ENCODE measurements at places on chromosomes 12 and 14. TPM values are rescaled to one million over a fixed set of nuclear protein-coding genes. Genes with fewer than 3 reads are reported as not detected.

DNA sequence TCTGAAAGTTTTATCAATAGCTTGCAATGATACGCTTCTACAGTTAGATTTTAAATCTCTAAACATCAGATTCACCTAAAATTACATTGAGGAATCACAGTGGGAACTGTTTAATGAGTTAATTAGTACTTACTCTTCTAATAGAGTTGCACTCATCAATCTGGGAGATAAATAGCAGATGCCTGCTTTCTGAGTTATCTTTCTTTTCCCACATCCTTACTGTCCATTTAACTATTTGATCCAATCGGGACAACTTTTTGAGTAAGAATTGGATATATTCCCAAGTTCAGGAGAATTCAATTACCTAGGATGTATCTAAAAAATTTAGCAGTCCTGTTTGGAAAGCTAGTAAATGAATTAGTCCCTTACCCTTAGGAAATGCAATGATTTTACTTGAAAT, 162.3 kb downstream of the KCNH5 start:
- no peaks in the 10 kb centered on the region for H3K4me1 ChIP-seq
- H3K4me3 ChIP-seq = no peak overlapping the region
- H3K27ac ChIP-seq = no peak overlapping the region
- H3K36me3 ChIP-seq = no peaks in the 10 kb centered on the region

DNA sequence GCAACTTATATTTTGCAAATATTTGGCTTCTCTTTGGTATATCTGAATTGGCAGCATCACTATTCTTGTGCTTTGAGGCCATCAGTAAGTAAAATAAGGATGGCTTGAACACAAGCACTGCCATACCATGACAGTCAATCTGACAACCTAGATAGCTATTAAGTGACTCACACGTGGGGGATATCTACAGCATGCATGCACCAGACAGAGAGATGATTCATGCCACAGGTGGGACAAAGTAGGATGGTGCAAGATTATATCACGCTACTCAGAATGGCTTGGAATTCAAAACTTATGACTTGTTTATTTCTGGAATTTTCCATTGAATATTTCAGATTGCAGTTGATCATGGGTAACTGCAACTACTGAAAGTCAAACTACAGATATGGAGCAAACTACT, 675.6 kb upstream of the MDGA2 start:
- no peaks in the 10 kb centered on the region for H3K4me1 ChIP-seq
- H3K27me3 ChIP-seq = no peaks in the 10 kb centered on the region
- no peak overlapping the region for H3K4me3 ChIP-seq
- DNase-seq = no peak
- H3K27ac ChIP-seq = no peak overlapping the region
- no peaks in the 10 kb centered on the region for H3K36me3 ChIP-seq

DNA sequence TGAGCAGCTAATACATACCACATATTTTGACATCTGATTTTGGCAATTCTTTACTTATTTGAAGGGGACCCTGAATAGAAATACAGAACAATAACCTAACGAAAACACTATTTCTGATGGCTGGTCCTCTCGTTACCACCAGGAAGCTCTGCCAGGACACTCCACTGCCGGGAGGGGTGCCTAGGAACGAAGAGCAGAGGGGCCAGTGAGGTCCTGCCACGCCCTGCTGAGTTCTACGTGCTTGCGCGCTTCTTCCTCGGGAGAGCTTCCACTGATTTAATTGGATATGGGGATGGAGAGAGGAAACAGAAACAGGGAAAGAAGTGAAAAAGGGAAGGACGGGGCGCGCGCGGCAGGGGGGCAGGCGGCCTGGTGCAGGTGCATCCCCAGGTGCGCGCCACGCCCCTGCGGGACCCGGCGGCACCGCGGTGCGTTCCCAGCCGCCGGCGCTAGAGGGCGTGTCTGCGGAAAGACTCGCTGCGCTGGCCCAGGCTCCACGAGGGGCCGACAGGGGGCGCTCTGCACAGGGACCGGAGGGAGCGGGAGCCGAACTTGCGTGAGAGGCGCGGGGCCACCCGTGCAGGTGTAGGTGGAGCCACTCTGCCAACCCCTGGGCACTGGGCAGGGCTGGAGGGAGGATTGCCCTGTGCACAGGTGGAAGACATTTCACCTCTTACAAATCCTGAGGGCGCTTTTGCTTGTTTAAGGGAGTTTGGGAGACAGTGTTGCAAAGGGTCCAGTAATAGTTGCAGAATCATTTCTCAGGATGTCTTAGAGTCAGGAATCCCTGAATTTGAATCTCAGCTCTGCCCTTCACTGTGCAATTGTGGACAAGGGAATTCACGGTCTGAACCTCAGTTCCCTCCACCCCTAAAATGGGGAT, 986.3 kb upstream of the TMEM132C start:
- H3K27me3 ChIP-seq = no peaks in the 10 kb centered on the region
- no peak overlapping the region for H3K27ac ChIP-seq
- no peak overlapping the region for H3K4me3 ChIP-seq
- H3K4me1 ChIP-seq = no peaks in the 10 kb centered on the region
- DNase-seq = peak; percentile 59

GRCh38 chr14:100192250-100192671, 32.8 kb upstream of the DEGS2 start:
- H3K4me1 ChIP-seq = no peaks in the 10 kb centered on the region
- DNase-seq = no peak
- peak overlapping the region; percentile 52 for H3K27ac ChIP-seq
- no peak overlapping the region for H3K4me3 ChIP-seq

DNA sequence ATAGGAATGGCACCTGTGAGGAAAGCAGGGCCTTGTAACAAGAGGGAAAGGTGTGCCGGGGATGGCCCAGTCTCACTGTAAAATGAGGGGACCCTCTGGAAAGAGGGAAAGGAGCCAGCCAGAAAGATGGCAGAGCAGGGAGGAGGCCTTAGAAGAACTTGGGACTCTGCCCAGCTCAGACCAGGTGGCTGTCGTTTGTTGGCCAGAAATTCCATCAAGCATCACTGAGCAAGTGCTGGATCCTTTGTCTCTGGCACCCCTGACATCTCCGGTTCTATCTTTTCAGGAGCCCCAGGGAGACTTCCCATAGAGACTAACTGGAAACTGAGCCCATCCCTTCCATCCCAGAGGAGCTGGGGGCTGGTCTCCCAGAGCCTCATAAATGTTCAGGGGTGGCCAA, 43.3 kb downstream of the DEGS2 start:
- no peak overlapping the region for H3K4me3 ChIP-seq
- no peaks in the 10 kb centered on the region for H3K4me1 ChIP-seq
- no peaks in the 10 kb centered on the region for H3K27me3 ChIP-seq
- H3K36me3 ChIP-seq = no peaks in the 10 kb centered on the region
- no peak overlapping the region for H3K27ac ChIP-seq

DNA sequence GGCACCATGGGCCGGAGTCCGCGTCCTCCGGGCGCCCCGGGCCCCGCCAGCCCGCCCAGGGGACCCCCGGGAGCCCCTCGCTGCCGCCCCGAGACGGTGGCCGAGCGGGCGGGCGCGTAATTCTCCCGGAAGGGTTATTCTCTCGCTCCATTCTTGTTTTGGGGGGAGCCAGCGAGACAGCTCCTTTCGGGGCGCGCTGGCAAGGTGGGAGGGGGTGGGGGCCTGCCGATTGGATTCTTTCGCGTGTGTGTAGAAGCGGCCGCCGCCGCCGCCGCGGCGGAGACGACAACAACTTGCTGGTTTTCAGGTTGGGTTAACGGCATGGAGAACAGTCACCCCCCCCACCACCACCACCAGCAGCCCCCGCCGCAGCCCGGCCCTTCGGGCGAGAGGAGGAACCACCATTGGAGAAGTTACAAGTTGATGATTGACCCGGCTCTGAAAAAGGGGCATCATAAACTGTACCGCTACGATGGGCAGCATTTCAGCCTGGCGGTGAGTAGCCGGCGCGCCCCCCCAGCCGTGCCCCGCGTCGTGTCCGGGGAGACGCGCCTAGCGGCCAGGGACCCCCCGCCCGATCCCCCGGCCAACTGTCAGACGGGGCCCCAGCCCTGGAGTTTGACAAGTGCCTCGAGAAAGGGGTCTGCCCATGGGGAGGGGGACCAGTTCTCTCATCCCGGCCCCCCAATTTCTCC, 755 bp downstream of the SETD1B start:
- DNase-seq = peak; percentile 82
- H3K27ac ChIP-seq = peak overlapping the region; percentile 66
- no peaks in the 10 kb centered on the region for H3K27me3 ChIP-seq
- peak overlapping the region; percentile 97 for H3K4me3 ChIP-seq
- H3K4me1 ChIP-seq = no peaks in the 10 kb centered on the region

The HVCN1 gene
- total RNA-seq = 10.1 TPM

Data from aorta (tissue), 5 donors.